Type B pancreatic cell (in vitro differentiated cells): ENCODE measurements at places on chromosomes 6 and 20.

- DNase-seq = no peak
Observed at GRCh38 chr20:16158090-16158975, 414.9 kb downstream of the KIF16B start.

DNA sequence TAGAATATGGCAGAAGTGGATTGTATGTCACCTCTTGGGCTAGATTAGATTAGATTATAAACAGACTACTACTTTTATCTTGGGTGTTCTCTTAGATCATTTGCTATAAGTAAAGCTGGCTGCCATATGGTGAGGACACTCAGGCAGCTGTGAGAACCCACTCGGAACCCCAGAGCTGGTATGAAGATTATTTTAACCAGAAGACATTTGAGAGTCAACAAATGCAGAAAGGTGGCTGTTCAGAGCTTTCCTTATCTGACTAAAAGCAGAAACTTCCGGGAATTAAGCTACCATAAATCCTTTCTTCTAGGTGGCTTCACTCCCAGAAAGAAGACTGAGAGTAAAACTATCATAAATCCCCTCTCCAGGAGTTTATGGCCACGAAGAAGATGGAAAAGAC lies 91.9 kb downstream of the RNGTT start:
- no peak for DNase-seq

GRCh38 chr20:63734946-63735858 lies 1.3 kb upstream of the LIME1 start:
- DNase-seq = no peak

- DNase-seq = peak; percentile 88
Observed at GRCh38 chr20:3407040-3407770, at the start of gene DNAAF9. DNAAF9 (minus strand) TSS chr20:3407669; CDS start chr20:3407557, 112 bp downstream.

GRCh38 chr6:42292004-42292740 lies 74.5 kb upstream of the MRPS10 start:
- no peak for DNase-seq

GRCh38 chr20:10611357-10611756 lies 62.4 kb downstream of the JAG1 start:
- DNase-seq = no peak

DNA sequence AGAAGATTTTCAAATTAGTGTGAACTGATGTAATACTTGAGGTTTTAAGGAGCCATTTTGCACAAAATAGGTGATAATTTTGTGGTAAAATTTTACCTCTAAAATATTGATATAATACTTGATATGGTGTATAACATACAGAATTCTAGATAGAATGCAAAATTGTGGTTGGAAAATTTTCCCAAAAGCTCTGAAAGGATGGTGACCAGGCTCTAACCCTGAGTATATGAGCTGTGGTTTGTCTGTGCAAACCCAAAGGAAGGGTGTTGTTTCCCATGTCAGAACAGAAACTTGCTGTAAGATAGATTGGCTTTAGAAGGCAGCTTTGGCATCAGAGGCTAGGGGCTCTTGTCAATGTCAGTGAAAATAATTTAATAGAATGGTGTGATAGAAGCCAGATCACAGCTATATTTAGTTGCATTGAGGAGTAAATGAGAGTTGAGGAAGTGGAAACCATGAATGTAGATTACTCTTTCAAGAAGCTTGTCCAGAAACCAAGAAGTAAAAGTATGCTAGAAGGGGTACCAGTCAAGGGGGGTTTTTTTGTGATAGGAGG lies 257.7 kb downstream of the FARS2 start:
- no peak for DNase-seq

GRCh38 chr6:107435798-107436197 lies 23.6 kb downstream of the PDSS2 start:
- no peak for DNase-seq

- no peak for DNase-seq
Observed at GRCh38 chr6:6678811-6679210, 90.3 kb downstream of the LY86 start.

- DNase-seq = no peak
Observed at GRCh38 chr6:11761744-11762620, 16.6 kb downstream of the ADTRP start.

DNA sequence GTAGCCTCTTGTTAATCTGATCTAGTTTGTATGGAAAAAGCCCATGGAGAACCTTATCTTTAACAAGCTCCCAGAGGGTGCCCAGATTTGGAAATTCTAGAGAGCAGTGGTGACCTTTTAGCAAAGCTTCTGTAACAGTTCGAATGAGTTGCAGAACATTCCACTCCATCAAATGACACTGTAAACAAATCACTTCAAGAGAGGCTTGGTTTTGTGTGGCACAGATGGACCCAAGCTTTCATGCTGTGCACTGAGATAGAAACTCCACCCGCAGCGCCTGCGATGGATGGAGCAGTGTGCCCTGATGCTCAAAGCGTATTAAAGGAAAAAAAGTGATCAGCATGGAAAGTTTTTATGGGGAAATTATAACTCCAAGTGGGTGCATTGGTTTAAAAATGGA lies 55.1 kb upstream of the ISM1 start:
- DNase-seq = no peak

DNA sequence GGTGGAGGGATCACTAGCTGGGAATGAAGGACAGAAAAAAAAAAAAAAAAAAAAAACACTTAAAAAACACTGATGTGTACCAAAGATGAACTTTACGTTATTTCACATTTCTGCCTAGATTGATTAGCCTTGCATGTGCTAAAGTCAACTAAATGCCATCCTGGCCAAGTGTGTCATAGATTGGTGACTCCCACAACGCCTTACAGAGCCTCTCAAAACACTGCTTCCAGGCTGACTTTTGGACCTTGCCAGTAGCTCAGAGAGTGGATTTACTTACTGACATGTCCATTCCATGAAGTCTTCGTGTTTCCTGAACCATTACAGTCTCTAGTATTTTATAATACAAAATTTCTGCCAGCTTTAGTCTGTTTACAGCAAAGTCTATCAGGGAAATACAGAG lies 40.5 kb downstream of the RBL1 start:
- DNase-seq = no peak

GRCh38 chr6:112017169-112017568 lies 36.7 kb upstream of the CCN6 start:
- no peak for DNase-seq

DNA sequence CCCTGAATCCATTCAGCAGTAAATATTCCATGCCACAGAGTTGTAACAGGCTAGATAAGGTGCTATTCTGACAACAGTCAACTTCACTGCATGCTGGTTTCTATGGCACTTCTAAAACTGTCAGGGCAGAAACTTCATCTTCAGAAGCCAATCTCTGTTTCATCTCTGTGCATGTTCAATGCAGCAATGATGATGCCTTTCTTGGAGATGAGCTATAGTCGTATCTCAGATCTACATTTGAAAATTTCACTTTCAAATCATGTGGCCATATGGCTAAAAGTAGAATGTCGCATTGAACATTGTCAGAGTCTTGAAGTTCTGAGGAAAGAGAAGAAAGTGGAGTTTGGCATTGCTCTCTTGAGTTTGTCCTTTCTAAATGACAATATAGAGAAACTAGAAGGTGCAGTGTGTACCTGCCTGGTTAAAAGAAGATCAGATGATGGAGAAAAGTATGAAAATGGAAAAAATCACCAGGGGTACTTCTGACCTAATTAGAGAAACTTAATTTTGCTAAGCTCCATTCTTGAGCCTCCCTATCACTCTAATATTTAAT lies 49.0 kb upstream of the VSTM2L start:
- DNase-seq = no peak

DNA sequence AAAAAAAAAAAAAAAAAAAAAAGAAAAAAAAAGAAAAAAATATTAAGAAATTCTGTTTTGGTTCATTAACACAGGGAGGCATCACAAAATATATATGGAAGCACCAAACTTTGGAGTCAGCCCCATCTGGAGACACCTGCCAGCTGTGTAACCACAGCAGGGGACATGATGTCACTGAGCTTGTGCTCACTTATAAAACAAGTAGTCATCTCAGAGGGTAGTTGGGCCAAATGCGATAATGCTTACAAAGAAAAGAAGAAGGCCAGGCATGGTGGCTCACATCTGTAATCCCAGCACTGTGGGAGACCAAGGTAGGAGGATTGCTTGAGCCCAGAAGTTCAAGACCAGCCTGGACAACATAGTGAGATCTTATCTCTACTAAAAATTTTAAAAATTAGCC lies 1.1 kb upstream of the BNIP5 start:
- no peak for DNase-seq

DNA sequence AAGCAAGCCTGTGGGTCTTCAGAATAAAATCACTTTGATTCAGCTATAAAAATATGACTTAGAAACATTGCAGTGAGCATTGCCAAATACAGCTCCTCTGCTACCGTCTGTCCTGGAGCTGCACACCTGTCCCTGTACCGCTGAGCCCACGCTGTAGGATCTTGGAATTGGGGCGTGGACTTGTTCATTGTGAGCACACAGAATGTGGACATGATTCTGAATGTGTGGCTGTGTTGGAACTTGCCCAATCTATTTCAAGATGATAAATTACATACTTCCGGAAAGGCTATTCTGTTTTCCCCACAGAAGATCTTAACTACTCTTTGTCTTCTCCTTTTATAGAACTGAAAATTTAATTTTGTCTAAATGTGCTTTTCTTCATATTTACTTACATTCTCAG lies 107.3 kb downstream of the UST start:
- no peak for DNase-seq

- DNase-seq = no peak
Observed at GRCh38 chr6:3136292-3137011, 17.9 kb downstream of the BPHL start.

GRCh38 chr6:4316867-4317400 lies 181.6 kb upstream of the ECI2 start:
- no peak for DNase-seq

- DNase-seq = no peak
Observed at GRCh38 chr20:63567386-63568169, 6.5 kb downstream of the HELZ2 start.

DNA sequence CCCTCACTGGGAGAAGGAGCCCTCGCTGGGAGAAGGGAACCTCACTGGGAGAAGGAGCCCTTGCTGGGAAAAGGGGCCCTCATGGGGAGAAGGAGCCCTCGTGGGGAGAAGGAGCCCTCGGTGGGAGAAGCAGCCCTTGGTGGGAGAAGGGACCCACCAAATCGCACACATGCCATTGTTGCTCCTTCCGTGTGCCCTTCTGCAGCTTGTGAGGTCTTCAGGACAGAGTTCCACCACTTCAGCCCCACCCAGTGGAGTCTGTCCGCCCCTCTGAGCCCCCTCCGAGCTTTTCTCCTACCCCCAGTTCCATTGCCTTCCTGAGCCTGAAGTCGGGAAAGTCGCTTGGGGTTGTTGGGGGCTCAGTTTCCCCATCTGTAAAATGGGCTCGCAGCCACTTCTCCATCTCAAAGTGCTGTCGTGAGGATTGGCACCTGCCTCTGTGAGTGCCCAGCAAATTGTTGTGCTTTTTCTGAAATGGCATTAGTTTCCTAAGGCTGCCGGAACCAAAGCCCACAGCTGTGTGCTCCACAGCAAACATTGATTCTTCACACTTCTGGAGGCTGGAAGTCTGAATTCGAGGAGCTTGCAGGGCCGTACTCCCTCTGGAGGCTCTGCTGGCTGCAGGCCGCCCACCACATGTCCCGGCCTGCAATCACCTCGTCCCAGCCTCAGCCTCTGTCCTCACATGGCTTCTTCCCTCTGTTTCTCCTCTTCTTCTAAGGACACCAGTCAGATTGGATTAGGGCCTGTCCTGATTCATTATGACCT lies 124.7 kb upstream of the PMEPA1 start:
- DNase-seq = peak; percentile 58

DNA sequence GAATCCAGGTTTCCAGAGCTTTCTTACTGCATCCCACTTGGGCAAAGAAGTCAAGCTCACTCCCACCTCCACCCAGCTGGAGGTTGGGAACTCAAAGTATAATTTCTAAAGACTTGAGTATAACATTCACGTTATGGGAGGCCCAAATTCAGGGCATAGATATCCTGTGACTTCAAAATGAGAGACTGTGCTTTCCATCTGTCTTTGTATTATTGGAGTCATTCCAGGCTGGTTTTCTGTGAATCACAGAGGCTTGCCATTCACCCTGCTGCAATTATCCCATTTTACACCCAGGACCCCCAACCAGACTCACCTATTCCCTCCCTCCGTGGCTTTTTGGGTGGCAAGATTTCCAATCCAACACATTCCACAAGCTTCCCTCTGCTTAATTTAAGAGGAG lies 19.3 kb upstream of the SRC start:
- DNase-seq = no peak

DNA sequence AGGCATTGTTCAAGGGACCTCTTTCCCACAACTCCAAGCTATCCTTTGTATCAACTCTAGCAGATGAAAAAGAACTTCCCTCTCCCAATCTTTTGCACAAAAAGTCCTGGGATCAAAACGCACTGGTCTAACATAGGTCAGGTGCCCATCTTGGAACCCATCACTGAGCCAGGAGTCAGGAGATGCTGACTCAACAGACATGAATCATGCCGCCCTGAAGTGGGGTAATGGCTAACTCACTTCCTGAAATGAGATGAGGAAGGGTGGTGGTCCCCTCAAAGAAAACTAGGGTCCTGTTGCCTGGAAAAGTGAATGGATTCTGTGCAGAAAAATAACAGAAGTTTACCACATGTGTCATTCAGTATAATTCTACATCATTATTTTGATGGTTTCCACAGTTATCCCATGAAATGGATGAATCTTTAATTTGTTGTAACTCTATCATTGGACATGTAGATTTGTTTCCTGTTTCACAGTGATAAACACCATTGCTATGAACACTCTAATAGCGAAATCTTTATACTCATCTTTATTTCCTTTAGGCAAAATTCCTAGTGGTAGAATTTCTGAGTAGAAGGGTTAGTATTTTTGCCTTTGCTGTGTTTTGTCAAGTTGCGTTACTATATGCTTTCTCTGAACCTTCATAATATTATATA lies 151.3 kb downstream of the SLC16A10 start:
- no peak for DNase-seq

GRCh38 chr20:37990571-37991151 lies 42.6 kb downstream of the TTI1 start:
- no peak for DNase-seq

- DNase-seq = no peak
Observed at GRCh38 chr6:159256128-159256527, 86.9 kb downstream of the FNDC1 start.

- DNase-seq = no peak
Observed at GRCh38 chr20:47444584-47444983, 57.1 kb upstream of the NCOA3 start.
